ENCODE measurements at places on chromosomes 6 and 20.

GRCh38 chr6:818196-818595 is 125.3 kb upstream of the EXOC2 start:
- DNase-seq, result no peak

GRCh38 chr6:14265049-14266021 is 147.8 kb downstream of the CD83 start:
- no peak for DNase-seq

- DNase-seq, result no peak
Measured at GRCh38 chr6:45260696-45261095, 67.4 kb upstream of the RUNX2 start.

GRCh38 chr6:149897015-149897697 is 757 bp downstream of the RAET1E start:
- no peak for DNase-seq

- no peak for DNase-seq
Measured at GRCh38 chr6:71197780-71198179, 90.8 kb upstream of the OGFRL1 start.

- DNase-seq, result no peak
Measured at GRCh38 chr20:21702016-21702415, 3.4 kb upstream of the PAX1 start.

All from spinal cord (tissue), 10 donors.